Kidney (tissue), 22 donors: ENCODE measurements at places on chromosomes 13 and 19. TPM values are rescaled to one million over a fixed set of nuclear protein-coding genes. Genes with fewer than 3 reads are reported as not detected.

The FOXA3 gene
- 3.7 TPM for total RNA-seq

The ZNF763 gene
- total RNA-seq = 9.8 TPM

The ZNF100 gene
- 15.7 TPM for total RNA-seq

The POSTN gene
- total RNA-seq = 13.1 TPM

The F2RL3 gene
- 3.2 TPM for total RNA-seq

The FREM2 gene
- total RNA-seq = 16.9 TPM

The CELF5 gene
- 0.38 TPM for total RNA-seq

The CEACAM21 gene
- 5.6 TPM for total RNA-seq

The MYBPC2 gene
- total RNA-seq = 0.98 TPM

The ZNF253 gene
- 15.3 TPM for total RNA-seq

The LGALS4 gene
- total RNA-seq = 12.2 TPM

The CERS4 gene
- 36.5 TPM for total RNA-seq

The SHISA2 gene
- 3.7 TPM for total RNA-seq

The KIR3DL1 gene
- 0.25 TPM for total RNA-seq

The B3GNT3 gene
- total RNA-seq = 36.2 TPM

The TMEM272 gene
- total RNA-seq = 0.19 TPM

The COL4A2 gene
- total RNA-seq = 265 TPM

The DIAPH3 gene
- 2.0 TPM for total RNA-seq

The GJB2 gene
- 5.0 TPM for total RNA-seq

The MISP3 gene
- 8.7 TPM for total RNA-seq

The ZNF728 gene
- 1.9 TPM for total RNA-seq

The DBP gene
- total RNA-seq = 14.5 TPM

The DACT3 gene
- 10.4 TPM for total RNA-seq

The PABPC3 gene
- total RNA-seq = 0.22 TPM

The CADM4 gene
- 25.3 TPM for total RNA-seq

The PSPN gene
- 2.0 TPM for total RNA-seq

The SLAIN1 gene
- 12.4 TPM for total RNA-seq

The ARRDC5 gene
- total RNA-seq = 1.4 TPM

The ZNF419 gene
- total RNA-seq = 15.4 TPM

The SMIM44 gene
- not detected for total RNA-seq

The NLRP11 gene
- 0.35 TPM for total RNA-seq

The ZNF558 gene
- 28.5 TPM for total RNA-seq
